ENCODE measurements at places on chromosomes 1 and 21.

DNA sequence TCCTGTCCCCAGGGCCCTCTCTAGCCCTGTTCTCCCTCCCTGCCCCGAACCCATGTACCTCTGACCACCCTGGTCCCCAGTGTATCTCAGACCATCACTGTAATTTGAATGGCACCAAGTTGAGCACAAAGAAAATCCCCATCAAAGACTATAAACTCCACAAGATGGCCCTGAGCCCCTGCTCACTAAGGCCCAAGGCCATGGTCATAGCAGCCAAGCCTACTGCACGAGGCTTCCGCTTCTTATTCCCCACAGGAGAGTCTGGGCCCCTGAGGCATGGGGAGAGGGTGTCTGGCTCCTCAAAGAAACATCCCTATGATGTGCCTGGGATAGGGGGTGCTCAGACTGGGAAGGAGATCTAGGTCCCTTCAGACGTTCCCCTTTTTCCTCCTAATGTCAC, 4.5 kb downstream of the ZNF683 start:
- no peak for DNase-seq

GRCh38 chr1:86105533-86105866, 51.1 kb downstream of the COL24A1 start:
- no peak for DNase-seq

GRCh38 chr1:160428655-160429054, 28.3 kb downstream of the VANGL2 start:
- DNase-seq = peak; percentile 38

DNA sequence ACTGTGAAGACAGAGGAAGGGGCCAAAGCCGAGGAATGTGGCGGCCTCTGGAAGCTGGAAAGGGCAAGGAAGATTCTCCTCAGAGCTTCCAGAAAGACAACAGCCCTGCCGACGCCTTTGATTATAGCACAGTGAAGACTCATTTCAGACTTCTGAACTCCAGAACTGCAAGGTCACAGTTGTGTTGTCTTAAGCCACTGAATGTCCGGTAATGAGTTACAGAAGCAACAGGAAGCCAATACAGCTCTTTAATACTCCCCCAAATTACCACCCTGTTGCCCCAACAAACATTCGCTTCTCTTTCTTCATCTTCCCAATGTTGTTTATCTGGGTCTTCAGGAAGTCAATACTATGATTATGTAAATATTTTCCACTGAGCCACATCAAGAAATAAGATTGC, 44.0 kb downstream of the ETS2 start:
- DNase-seq = no peak

DNA sequence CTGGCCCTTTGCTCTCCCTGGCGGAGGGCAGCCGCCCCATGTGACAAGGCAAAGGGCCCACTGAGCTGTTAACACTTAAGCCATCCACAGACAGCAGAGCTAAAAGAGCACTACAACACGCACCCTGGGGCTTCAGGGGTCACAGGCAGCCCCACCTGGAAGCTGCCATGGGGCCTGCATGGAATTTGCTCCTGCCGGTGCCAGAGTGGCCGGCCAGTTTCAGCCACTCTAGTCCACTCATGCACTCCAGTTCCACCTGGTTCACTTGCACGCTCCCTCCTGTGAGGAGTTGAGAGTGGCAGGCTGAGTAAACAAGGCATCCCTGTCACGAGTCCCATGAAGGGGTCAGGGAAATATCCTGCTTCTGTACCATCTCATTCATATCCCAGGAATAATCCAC, 55.3 kb downstream of the RIMS3 start:
- DNase-seq = no peak

- no peak for DNase-seq
Observed at GRCh38 chr21:40471103-40471502, 375.9 kb downstream of the DSCAM start.

- no peak for DNase-seq
Observed at GRCh38 chr1:51210676-51211075, 25.4 kb upstream of the RNF11 start.

- no peak for DNase-seq
Observed at GRCh38 chr1:177650947-177651346, 318.9 kb downstream of the SEC16B start.

DNA sequence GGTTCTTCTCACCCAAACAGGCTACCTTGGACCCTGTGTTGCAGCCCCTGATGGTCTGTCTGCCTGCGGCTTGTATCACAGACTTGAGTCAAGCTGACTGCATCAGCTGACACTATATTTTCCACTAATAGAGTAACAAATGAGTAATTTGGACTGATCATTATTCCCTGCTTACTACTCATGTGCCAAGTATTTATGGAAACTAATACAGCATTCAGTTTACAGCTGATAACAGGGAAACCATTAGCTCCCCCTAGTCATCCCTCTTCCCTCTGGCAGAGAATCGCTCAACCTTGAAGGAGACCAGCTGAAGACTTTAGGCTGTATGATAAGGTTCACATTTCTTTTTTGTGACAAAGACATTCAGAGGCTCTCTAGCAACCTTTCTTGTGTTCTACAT, 116.6 kb upstream of the SYT6 start:
- no peak for DNase-seq

- no peak for DNase-seq
Observed at GRCh38 chr1:85707267-85707989, 805 bp downstream of the ZNHIT6 start.

DNA sequence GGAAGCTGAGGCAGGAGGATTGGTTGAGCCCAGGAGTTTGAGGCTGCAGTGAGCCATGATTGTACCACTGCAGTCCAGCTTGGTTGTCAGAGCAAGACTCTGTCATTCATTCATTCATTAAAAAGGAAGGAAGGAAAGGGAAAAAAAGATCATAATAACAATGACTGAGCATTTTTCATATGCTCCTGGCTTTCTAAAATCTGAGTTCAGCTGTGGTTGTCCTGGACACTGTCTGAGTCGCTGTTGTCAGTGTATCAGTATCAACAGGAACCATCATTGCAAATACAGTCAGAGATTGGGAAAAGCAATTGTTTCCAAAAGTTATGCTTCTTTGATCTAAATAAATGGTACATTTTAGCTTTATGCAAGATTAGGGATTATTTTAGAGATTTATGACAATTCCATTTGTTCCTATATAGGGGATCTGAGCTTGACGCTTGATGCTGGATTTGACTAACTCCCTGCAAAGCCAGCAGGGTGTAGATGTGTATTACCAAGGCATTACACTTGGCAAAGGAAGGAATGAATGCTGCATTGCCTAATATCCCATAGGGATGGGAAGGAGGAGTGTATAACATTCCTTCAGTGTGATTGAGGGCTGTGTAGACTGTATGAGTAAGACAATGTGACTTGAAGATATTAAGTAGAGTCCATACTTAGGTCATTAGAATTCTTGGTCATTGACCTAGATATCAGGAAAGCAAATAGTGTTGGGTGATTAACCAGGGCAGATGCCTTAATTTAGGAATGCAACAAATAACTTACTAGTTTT, 100.2 kb downstream of the DISP1 start:
- DNase-seq = no peak
